ENCODE measurements at places on chromosomes 3 and 15.

DNA sequence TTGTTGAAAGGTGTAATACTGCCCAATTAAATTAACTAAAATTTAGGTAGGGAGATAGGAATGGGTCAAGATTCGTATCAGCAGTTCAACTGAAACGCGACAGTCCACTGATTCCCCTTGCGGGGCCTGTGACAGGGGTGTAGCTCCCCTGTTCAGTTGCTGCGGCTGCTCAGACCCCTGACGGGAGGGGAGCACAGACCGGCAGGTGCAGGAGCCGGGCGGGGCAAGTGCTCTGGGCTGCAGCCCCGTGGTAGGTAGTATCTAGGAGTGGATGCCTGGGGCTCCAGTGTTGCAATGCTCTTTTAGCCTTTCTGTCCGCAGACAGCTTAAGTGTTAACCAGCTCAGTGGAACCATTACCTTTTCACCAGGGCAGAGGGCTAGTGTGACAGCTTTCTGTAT lies 164.9 kb downstream of the ROBO2 start:
- DNase-seq, result peak; percentile 11

DNA sequence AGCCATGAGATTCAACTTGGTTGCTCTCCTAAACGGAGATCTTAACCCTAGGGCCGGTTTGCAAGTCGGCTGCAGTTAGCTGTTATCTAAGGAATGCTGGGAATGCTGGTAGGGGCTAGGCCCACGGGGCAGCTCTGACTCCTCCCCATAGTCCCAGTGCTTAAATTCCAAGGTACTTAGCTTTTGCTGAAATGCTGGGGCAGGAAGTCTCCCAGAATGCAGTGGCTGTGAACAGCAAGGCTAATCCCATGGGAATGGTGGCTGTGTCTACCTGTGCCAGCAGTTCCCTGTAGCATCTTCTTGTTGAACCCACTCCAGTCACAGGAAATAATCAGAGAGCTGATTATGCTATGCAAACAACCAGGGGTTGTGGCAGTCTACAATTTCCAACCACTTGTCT lies 102.5 kb upstream of the TJP1 start:
- DNase-seq, result peak; percentile 69

DNA sequence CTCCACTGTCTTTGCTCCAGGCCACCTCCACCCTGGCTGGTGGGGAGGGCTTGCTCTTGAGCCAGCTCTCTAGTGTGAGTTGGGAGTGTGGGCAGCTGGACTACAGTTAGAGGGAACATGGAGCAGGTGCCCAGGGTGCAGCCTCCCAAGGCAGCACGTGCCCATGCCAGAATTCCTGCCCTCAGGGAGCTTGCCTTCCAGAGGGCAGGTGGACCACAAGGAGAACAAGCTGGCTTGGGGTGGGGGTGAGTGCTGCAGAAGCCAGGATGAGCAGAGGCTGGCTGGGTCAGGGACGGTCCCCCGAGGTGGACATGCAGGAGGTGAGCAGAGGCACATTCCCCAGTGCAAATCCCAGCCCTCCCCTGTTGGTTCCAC lies 89.5 kb downstream of the VGLL4 start:
- no peak for DNase-seq

GRCh38 chr3:179278932-179279693 lies 28.2 kb upstream of the KCNMB3 start:
- no peak for DNase-seq

DNA sequence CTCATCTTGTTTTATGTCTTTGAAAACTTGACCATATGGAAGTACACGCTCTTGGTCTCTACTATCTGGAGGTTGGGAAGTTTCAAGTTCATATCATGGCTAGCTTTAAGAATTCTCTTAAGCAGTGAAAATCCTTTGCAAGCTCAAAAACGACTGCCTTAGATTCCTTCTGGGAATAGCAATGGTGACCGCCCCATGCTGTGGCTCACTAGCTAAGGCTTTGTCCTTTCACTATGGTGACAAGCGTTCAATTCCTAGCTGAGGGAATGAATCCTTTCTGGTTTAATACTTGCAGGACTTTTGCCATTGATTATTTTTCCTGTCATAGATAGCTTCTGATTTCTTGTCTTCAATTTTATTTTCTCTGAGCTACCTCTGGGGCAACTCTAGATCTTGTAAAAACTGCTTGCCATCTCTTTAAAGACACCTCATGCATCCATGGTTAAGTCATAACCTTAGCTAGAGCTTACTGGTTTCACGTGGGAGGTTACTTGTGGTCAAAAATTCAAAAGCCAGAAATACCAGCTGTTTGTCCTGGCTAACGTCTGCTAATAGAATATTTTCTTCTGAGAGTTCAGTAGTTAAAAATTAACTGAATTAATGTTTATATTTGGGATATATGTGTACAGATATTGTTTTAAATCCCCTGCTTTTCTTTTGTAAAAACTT lies 673.4 kb upstream of the CBLB start:
- DNase-seq, result no peak

- DNase-seq, result no peak
These were observed 89.5 kb upstream of the IL12A start for GRCh38 chr3:159899166-159899565.

GRCh38 chr3:186653080-186653707 lies 12.6 kb upstream of the HRG start:
- peak; percentile 26 for DNase-seq

DNA sequence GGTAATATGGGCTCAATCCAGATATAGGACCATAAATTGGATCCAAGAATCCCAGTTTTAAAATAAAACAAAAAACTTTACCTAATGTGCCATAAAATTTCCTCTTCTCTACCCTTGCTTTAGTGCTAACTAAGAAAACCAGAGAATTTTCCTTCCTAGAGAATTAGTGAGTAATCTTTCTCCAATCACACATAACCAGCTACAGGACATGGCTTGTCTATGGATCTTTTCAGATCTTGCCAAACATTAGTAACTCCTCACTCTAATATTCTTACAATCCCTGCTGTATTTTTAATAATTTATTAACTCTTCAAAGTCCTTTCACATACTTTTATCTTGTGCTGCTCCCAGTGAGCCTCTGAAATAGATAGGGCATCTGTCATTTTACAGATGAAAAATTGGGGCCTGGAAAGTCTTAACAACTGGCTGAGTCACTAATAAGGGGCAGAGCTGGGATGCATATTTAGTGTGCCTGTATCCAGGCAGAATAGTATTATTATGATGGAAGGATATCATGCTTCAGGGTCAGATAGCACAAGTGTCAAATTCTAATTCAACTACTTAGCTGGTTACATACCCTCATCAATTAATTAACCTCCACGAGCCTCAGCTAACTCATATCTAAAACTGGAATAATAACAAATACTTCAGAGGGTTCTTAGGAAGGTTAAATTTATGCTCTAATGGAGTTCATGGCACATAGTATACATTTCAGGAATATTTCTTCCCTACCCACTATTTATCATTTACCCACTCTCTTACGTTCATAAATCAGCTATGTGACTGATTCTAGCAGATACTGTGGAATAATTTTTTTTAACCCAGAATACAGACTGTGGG lies 5.6 kb downstream of the ZBED2 start:
- DNase-seq, result no peak

DNA sequence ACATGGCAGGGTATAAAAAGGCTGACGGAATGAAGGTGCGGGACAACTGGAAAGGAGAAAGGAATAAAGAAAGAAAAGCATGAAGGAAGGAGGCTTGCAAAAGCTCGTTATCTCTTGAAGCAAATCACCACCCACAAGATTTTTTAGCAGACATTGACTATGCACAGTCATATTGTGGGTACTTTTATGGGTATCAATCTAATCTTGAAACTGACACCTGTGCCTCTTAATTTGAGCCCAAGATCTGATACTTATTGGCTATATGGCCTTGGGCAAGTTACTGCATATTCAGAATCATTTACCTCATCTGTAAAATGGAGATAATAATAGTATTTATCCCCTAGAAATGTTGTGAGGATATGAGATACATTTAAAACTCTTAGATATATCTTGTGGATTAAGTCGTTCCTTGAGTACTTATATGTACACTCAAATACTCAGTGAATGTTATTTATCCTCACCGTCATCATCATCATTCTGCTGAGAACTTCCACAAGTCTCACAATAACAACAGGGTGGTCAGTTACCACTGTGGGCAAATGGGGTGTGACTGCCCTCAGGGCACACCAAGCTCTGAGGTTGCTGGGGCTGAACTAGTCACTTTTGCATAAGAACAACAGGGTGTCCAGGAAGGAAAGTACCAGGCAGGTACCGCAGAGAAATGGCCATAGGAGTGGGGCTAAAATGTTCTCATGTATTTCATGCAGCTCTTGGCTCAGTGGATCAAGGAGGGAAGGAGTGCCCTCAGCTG lies 266.1 kb downstream of the SLC9A9 start:
- no peak for DNase-seq

- DNase-seq, result no peak
These were observed 31.4 kb downstream of the HRH1 start for GRCh38 chr3:11185564-11186317.

- DNase-seq, result no peak
These were observed 76.2 kb upstream of the HERC1 start for GRCh38 chr15:63909819-63910437.

DNA sequence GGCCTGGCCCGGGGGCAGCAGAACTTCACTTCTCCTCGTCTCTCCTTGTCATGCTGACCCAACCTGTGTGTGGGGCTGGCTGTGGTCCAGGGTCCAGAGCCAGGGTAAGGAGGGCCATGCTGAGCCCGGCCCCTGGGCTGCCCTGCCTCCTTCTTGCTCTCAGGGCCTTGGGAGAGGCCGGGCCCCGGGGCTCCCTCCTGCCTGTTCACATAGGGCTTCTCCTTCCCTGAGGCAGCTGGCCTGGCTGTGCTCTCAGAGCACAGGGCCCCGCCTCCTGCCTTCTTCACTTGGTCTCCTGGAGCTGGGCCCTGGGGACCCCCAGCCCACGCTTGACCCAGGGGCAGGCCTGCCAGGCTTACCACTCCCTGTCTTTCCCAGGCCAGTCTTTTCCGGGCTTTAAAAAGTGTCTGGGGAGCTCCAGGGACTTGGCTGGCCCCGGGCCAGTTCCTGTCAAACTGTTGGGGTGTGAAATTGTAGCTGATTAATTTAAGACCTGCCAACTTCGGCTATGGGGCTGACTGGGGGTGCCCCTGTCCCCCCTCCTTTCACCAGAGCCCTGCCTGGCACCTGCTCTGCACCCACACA lies 11.8 kb downstream of the PLXNA1 start:
- DNase-seq, result no peak

- no peak for DNase-seq
These were observed 98.0 kb upstream of the LIMD1 start for GRCh38 chr3:45496555-45496954.

DNA sequence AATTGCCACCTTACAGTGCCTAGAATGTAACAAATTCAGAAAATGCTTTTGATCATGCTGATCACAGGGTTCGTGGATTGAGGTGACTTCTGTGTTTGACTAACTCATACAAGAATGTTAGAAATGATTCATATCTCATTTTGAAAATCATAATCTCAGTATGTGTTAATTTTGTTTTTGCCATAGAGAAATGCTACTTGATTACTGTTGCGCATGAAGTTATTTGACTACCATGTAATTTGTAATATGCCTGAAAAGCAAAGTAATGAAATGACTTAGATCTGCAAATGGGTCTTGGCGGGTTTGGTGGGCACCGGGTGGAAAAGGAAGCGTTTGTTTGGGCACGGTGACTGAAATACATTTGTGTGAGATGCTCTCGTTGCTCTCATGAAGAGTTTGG lies 173.6 kb upstream of the BHLHE40 start:
- no peak for DNase-seq

DNA sequence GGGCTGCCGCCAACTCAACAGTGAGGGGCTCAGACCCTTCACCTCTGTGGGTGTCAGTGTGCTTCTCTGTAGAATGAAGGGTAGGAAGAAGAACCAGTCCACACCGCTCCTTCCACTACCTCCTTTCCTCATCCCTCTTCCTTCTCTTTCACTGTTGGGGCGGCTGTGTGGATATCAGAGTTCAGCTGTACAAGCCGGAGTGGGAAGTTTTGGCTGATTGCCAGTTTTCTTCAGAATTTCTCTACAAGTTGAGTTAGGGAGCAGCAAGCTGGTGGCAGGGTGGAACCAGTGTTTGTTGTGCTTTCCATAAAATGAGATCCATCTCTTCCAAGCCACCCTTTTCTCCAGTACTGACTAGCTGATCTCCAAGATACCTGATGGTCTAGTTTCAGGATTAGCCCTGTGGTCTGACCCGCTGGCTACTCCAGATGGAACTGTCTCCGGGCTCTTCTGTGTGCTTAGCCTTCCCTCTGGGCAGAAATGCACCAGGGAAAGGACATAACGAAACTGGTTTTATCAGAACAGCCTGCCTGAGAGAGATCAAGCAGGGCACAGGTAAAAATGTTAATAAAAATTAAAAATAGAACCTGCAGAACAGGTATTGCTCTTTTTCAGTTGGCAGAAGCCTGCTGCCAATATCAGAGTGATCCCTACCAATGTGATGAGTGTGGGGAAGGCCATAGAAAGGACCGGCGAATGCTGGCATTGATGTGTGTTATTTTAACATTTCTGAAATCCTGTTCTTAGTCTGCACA lies 169.9 kb upstream of the TSC22D2 start:
- DNase-seq, result peak; percentile 33

DNA sequence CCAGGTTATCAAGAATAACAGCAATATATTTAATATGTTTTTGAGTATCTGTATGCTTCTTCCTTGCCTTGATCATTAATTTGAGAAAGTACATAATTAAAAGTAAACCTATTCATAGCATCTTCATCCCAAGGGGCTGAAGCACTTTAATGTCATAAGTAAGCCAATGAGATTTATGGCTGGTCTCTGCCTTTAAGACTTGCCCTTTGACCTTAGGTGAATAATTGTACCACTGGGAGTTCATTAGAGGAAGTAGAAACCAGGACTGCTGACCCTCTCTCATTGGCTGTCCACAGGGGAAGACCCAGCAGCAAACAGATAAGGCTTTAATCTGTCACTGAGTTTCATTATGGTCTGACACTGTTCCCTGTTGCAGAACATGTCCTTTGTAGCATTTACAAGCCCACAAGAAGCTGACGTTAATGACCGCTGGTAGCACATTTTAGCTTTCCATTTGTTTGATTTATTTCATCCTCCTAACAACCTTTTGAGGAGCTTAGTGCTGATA lies 16.3 kb upstream of the ERC2 start:
- no peak for DNase-seq

- DNase-seq, result no peak
These were observed 13.5 kb upstream of the ZNF592 start for GRCh38 chr15:84734794-84735479.

DNA sequence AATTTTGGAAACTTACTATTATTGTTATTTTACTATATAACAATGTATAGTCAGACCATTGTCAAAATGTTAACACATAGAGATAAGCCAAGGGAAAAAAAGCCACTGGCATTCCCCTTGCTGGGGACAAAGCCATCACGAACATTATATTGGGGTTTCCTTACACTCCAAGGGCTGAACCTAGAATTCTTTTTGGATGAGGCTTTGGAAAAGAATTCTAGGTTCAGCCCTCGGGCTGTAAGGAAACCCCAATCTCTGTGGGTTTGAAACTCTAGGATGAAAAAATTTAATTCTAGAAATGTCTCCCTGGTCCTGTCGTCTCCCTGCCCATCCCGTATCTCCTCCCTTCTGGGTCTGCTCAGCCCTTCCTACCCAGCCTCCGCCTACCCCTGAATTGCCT lies 67.0 kb upstream of the SMAD6 start:
- DNase-seq, result no peak

Data from NCI-H345 (cell line).